Neural crest cell (in vitro differentiated cells): ENCODE measurements at places on chromosomes 12 and 14.
A peak's percentile ranks its signal among the peaks of the same experiment; 100 is the strongest.

GRCh38 chr14:73136387-73137225, at the start of gene PSEN1:
PSEN1 (plus strand) TSS chr14:73136507; CDS start chr14:73148020, 11,513 bp downstream.
- DNase-seq: peak; percentile 99

DNA sequence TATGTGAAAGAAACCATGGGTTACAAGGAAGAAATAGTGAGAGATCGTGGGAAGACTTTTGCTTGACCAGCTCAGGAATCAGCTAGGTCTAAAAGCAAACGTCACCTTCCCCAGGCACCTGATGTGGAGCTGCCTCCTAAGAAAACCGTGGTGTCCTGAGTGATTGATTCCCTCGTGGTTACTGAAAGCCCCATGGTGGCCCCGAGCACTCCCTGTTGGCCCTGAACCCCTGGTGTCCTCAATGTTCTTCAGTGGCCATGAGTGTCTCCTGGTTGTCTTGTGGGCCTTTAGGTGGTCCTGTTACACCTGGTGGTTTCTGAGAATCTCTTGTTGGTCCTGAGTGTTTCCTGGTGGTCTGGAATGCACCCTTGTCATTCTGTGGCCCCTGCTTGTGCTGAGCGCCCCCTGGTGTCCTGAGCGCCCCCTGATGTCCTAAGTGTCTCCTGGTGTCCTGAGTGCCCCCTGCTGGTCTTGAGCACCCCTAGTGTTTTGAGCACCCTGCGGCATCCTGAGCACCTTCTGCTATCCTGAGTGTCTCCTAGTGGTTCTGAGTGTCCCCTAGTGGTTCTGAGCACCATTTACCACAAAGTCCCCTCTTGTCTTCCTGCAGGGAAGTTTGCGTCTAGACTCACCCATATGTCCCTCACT, 518.7 kb downstream of the TMEM121 start:
- DNase-seq: no peak

DNA sequence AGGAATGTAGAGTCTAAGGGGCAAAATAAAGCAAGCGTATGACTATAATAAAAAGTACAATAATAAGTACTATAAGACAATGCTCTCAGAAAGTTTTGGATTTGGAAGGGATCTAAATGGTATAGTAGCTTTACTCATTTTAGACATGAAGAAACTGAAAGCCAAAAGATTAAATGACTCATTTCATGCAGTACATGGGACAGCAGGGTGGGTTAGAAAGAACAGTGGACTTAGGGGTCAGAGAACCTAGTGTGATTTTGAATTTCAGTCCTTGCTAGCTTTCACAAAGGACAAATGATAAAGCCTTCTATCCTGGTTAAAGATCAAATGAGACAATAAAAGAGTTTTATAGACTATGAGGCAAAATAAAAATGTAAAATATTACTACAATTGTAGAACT, 6.8 kb upstream of the LEMD3 start:
- DNase-seq: no peak

- DNase-seq: no peak
These were observed 15.4 kb downstream of the TRIM9 start for GRCh38 chr14:51079489-51079888.

GRCh38 chr12:88185988-88186387, 43.9 kb downstream of the TMTC3 start:
- DNase-seq: no peak

- DNase-seq: no peak
These were observed 78.4 kb downstream of the PAPOLA start for GRCh38 chr14:96580566-96580965.

DNA sequence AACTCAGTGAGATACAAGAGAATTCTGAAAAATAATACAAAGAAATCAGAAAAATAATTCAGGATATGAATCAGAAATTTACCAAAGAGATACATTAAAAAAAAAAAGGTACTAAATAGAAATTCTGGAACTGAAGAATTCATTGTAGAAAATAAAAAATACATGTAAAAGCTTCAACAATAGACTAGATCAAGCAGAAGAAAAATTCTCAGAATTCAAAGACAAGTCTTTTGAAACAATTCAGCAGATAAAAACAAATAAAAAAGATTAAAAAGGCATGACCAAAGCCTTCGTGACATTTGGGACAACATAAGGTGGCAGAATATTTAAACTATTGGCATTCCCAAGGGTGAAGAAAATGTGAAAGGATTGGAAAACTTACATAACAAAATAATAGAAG, 133.1 kb upstream of the CNOT2 start:
- no peak for DNase-seq

DNA sequence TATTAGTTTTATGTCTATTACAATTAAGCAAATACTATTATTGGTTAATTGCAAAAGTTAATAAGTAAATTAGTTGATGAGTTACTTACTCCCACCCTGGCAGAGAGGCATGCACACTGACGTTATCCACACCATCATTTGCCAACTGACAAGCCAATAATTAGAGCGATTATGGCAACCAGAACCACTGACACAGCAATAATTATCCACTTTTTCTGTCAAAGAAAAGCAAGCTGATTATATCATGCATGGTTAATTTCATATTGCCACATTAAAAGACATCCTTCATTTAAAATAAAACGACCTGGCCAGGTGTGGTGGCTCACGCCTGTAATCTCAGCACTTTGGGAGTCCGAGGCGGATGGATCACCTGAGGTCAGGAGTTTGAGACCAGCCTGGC, 43.1 kb downstream of the STX2 start:
- DNase-seq: no peak

DNA sequence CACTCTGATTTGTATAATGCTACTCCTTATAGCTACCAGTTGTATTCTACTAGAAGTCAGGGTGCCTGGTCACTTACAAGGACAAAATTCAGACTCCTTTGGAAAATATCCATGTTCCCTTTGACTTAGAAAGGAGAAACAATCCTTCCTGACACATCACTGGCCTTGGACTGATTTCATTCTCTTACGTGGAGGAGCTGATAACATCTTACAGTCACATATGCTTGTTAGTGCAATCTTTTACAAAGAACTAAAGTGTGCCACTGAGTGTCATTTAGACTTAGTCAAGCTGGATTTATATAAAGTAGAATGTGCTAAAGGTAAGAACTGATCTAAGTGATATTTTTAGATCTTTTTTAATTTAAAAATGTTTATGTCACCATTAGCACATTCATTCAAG, 131.0 kb upstream of the TMTC2 start:
- DNase-seq: no peak

DNA sequence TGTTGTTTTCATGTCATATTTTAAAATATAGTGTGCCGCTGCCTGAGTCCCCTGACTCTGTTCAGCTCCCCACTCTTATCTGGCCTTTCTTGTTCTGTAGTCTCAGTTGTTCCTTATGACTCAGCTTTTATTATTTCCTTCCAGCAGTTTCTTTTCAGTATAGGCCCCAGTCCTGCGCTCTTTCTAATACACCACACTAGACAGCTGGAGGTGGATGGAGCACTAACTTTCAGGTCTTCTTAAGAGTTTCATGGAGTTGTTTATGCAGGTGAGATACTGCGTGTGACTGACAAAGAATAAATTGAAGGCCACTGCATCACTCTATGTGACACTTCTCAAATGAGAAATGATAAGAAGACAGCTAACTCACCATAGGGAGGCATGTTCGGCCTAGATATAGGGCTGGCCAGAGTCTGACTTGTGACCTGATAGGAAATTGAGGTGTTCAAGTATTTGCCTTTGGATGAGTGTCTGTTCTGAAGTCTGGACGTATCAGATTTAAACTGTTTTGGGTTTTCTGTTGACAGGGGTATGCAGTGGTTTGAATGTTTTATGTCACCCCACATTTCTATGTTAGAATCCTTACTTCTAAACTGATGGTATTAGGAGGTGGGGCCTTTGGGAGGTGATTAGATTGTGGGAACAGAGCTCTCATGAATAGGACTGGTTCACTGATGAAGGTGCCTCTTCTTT, 60.8 kb upstream of the CLMN start:
- DNase-seq: no peak

DNA sequence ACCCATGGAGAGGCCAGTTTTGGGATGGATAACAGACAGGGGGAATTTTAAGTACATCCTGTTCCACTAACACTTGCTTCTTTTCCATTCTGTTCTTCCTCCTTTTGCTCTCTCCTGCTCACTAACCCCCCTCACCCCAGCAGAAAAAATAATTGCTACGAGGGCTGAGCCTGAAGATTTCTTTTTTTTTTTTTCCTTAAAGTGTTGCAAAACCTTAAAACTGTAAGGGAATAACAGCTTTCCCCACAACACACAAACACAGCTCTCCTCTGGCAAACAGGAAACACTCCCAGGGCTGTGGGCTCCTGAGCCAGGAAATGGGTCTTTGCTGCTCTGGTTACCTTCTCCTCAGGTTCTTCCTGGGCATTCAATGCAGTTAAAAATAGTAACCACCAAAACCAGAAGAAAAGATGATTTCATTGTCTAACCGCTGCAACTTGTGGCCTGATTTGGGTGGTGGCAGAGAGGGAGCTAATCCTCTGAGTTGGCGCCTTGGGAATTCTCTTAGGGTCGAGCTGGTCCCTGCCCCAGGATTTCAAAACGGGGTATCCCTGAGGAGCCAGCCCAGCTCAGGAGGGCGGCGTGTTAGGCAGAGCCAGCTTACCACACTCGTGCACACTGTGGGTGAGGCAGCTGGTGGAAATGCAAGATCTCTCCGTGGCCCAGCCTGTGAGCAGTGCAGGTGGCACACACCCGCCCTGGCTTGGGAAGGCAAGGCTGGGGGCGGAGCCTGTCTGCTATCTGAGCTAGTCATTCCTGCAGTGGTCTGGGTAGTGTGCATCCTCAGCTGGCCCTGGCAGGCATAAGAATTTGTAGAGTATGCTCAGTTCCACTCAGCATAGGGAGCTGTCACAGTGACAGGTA, 17.1 kb upstream of the EMP1 start:
- DNase-seq: no peak

- no peak for DNase-seq
These were observed 751.0 kb upstream of the TMEM132C start for GRCh38 chr12:127515941-127516340.

DNA sequence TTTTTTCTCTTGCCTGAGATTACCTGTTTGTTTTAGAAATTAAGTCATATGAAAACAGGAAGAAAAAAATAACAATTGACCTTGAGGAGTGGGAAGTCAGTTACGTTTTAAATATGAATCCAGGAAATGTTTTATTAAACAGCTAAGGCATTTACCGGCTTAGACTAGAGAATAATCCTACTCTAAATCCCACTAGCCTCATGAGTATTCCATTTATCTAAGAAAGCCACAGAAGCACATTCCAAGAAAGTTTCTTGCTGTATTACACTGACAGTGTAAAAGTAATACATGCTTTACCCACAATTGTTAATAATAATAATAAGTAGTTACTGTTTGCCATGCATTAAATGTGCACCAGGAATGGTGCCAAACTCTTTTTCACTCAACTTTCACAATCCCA, 90.9 kb downstream of the BMP4 start:
- no peak for DNase-seq

DNA sequence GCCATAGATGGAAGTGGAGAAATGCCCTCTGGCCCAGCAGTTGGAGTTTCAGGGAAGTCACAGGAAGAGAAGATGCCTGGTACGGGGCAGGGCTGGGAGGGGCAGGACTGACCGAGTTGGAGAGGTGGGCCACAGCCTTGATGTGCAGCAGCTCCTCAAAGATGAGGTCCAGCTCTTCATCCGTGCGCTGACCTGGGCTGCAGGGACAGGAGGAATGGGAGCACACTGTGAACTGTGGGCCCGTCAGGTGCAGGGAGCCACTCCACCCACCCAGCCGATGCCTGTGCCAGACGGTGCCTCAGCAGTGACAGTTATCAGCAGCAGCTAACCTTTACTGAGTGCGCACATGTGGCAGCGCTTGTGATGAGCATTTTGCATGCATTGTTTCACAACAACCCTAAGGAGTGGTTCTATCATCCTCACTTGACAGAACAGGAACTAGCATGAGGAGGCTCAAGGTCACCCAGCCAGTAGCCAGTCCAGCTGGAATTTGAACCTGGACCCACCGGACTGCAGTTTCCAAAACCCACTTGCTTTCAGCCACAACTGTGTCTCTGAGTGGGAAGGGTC, 8.4 kb downstream of the RAPGEF3 start:
- DNase-seq: no peak

DNA sequence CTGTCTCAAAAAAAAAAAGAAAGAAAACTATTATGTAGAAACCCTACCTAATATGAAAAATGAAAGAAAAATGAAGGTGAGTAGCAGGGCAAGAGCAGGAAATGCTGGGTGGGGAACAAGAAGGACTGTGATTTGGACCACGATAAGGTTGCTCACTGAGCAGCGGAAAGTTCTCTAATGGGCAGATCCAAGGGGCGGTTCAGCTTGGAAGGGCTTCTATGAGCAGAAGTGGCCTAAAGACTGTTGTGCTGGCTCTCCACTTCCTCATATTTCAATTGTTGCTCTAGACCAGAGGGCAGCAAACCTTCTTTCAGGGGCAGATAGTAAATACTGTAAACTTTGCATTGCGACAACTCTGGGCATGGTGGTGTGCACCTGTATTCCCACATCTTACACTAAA, 16.3 kb upstream of the NFYB start:
- DNase-seq: no peak

GRCh38 chr14:61504901-61505300, 183.5 kb downstream of the PRKCH start:
- no peak for DNase-seq

DNA sequence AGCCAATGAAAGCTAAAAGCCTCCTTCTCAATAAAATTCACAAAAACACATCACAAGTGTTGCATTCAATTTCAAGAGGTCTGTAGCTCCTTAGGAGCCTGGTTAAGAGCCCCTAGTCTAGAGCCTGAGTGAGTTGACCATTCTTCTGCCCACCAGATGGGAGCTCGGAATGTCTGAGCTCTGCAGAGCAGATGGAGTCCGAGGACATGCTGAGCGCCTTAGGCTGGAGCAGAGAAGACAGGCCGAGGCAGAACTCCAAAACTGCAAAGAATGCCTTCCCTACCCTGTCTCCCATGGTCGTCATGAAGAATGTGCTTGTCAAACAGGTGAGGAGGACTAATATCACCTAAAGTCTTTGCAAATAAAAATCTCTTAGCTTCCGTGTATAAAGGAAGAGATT, 11.6 kb downstream of the CIPC start:
- DNase-seq: no peak

DNA sequence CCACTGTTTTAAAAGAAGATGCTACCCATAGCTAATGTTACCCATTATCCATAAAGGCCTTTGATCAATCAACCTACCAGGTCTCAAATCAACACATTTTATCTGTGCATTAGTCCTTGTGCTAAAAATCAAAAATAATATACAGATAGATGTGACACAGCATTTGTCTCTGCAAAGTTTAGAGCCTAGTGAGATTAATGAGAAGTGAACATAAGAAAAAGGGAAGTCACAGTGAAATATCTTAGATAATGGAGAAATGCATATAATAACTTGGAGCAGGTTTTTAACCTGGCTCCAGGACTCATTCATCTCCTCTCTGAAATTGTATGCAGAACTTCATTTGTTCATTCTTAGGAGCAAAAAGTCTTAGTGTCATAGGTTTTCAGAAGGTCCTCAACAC, 7.2 kb downstream of the PDE3A start:
- DNase-seq: no peak

- no peak for DNase-seq
These were observed 193.3 kb downstream of the TMEM117 start for GRCh38 chr12:44029194-44029593.

DNA sequence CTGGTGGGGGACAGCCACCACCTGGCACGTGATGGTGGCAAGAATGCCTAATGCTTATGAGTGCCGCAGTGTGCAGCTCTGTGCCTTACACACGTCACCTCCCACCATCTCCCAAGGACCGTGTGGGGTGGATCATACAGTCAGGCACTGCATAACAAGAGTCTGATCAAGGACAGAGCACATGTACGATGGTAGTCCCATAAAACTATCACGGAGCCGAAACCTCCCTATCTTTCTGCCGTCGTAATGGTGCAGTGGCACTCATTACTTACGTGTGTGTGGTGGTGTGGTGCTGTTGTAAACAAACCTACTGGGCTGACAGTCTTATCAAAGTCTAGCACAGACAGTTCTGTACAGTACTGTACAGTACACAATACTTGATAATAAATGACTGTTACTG, 89.3 kb downstream of the CACNA1C start:
- no peak for DNase-seq
